AG20443 (cell line): ENCODE measurements at places on chromosomes 2 and 18.

GRCh38 chr2:217722883-217723472 lies 279.8 kb downstream of the TNS1 start:
- DNase-seq: peak; percentile 83

GRCh38 chr2:239827523-239827890 lies 197.6 kb downstream of the NDUFA10 start:
- DNase-seq: no peak

GRCh38 chr18:59707306-59707705 lies 10.1 kb upstream of the CCBE1 start:
- no peak for DNase-seq

- no peak for DNase-seq
These were observed 985.8 kb upstream of the NRXN1 start for GRCh38 chr2:52017646-52018235.

DNA sequence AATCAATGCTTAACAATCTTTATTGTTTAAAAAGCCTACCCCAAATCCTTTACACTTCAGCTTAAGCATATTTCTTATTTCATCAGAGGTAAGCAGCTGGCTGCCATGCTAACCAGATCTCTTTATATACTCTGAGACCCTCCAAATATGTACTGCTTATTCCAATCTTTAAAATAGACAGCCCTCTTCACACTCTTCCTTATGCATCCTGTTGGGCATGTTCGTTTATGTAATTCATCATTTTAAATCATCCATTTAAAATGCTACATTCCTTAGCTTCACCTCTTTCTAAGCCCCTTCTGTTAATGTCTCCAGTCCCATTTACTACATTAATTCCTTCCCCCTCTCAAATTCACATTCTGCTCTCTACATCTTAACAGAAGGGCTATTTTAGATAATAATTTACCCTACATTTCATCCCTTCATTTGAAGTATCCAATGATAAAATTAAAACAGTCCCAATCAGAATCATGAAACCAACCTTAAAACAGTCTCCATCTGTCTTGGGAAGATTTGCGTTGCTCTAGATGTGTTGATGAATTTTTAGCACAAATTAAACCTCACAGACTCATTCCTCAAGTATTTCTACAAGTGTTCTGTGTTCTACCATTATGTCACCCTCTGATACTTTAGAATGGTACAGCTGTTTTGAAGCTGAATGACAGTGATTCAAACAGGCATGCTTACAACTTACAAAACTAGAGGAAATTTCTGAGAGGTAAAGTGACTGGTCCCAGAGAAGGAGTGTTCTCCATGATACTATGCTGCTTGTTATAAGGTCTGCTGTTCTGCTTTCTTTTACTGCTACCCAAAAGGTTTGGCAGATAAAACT lies 59.1 kb downstream of the ZNF385B start:
- no peak for DNase-seq

- no peak for DNase-seq
These were observed 20.5 kb downstream of the SLC39A6 start for GRCh38 chr18:36108601-36109000.

DNA sequence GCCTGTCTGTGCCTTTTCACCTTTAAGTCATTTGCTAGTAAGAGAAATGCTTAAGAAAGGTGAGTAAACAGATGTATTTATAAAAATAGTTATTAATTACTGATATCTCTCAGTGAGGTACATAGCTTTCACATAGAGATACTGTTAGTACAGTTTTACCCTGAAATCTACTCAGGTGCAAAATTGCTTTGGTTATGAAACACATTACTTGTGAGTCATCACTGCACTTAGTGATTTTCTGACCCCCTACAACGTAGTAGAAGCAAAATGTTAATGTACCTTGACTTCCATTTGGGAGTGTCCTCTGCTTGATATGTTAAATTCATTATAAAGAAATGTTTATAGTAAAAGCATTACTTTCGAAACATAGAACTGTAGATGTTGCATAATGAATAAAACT lies 6.5 kb downstream of the GLS start:
- no peak for DNase-seq

- no peak for DNase-seq
These were observed 13.7 kb downstream of the DOCK10 start for GRCh38 chr2:225028572-225028971.

- DNase-seq: no peak
These were observed 12.6 kb downstream of the GPR35 start for GRCh38 chr2:240637901-240638345.

DNA sequence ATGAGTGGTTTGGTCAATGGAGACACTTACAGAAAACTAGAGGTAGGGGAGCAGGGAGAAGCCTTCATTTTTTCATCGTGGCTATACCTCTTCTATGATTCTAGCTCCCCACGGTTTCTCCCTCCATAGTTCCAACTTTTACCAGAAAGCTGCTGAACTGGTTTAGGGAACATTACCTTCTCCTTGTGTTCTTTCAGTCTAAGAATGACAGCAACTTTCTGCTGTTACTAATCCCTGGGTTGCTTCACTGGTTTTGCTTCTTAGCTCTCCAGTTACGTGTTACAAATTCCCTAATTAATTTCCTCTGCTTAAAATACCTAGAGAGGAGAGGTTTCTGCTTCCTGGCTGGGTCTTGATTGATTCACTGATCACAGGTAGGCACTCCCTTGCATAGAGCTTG lies 499.9 kb downstream of the SLC4A3 start:
- DNase-seq: no peak

- DNase-seq: peak; percentile 39
These were observed 28.8 kb upstream of the WDR75 start for GRCh38 chr2:189412330-189412953.

DNA sequence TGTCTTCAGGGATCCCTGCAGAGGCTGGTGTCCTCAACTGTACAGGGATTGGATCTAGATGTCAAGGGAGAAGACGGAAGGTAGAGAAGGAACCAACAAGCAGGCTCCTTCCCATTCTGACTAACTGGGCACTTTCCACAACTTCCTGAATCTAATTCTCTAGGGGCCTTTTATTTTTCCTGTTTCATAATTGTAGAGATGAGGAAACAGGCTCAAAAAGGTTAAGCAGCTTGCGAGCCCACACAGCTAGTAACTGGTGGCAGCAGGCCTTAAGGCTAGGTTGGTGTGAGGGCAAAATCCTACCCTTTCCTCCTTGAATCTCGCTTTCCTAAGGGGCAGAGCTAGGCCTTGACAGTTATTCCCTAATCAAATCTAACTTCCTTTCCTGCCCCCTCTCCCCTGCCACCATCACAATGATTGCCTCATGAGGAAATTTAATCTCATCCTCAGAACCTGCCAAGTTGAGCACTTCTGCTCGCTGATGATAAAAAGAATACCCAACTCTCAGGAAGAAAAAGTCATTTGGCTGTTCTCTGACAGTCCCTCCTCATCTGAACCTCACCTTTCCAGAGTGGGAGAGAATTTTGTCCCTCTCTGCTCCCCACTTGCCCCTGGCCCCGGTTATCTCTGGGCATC lies 35.7 kb upstream of the POLE4 start:
- DNase-seq: no peak

DNA sequence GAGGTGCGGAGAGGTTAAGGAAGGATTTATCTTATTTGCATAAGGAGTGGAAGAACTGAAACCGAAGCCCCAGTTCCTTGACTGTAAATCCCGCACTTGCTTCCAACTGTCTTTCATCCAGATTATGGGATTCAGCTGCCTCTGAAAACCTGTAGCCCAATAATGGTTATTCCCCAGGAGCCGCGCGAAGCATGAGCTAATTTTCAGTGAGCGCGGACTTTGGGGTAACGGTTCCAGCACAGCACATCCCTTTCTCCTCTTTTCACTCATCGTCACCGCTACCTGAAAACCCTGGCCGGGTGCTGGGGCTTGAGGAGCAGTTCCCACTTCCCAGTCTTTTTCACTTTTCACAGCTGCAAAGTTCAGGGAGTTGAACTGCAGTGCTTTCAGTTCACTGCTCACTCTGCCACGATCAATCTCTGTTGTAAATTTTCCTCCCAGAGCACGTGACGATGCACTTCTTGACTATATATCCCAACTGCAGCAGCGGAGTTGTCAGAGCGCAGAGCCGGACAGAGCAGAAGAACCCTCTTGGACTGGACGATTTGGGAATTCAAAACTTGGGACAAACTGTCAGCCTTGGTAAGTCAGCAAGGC lies at the start of gene KCNE4:
KCNE4 (plus strand) TSS at position 498 of the 597 bp plus-strand sequence. CDS start 641 bp downstream, outside the sequence.
- peak; percentile 54 for DNase-seq

DNA sequence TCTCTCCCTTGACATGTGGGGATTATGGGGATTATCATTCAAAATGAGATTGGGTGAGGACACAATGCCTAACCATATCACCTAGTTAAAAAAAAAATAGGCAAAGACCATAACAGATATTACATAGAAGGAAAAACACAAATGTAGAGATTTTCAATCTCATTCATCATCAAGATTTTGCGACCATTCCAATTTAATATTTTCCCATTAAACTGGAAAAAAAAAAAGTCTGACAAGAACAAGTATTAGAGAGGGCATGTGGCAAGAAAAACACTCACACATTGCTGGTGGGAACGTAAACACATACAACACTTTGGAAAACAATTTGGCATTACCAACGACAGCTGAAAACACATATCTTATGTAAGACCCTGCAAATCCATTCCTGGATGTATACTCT lies 71.0 kb upstream of the MYCN start:
- DNase-seq: no peak

- DNase-seq: no peak
These were observed 70.2 kb upstream of the EMILIN2 start for GRCh38 chr18:2776601-2777000.

- no peak for DNase-seq
These were observed 228.7 kb downstream of the PID1 start for GRCh38 chr2:229042349-229042748.

DNA sequence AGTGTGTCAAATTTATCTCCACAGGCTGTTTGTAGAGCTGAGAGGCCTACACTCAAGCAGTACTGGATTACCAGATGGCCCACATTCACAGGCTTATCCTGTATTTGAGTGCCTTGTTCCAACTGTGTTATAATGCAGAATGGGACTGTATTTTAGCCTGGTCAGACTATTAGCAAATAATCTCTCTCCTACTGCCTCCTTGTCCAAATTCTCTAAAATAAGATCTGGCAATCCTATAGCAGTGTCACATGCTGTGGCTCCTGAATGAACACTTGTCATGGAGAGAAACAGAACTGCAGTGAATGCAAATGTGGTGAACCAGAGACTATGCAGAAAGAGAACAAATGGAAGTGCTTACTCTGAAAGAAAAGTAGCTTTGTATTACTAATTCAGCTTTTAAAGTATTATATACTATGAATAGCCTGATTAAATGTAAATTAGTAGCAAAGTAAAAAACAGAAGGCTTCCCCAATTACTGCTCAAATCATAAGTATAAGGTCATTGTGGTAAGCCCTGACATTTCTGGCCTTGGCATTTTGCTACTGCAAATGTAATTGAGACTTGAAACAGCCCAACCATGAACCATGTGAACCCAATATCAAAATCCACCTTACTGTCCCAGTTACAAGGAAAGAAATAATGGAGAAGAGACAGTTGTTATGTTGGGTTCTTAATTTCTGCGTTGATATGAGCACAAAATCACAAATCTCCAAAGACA lies 80.0 kb downstream of the MAP4K3 start:
- DNase-seq: no peak

DNA sequence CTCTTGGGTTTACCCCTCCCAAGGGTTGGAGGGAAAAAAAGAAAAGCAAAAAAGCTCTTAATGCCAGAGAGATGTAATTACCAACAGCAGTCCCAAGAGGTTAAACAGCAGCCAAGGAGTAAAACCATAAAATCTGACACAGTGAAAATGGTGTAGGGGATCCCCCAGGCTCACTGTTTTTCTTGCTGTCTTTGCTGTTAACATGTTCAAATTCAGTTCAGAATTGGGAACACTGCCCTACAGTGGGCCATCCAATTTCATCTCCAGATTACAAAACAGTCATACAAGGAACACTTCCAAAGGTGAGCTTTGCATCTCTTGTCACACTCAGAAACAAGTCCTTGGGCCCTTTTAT lies 54.5 kb downstream of the PLEKHM3 start:
- DNase-seq: no peak

- no peak for DNase-seq
These were observed 446.2 kb downstream of the PIK3C3 start for GRCh38 chr18:42401131-42401673.

GRCh38 chr2:171889808-171890207 lies 4.2 kb downstream of the SLC25A12 start:
- no peak for DNase-seq

DNA sequence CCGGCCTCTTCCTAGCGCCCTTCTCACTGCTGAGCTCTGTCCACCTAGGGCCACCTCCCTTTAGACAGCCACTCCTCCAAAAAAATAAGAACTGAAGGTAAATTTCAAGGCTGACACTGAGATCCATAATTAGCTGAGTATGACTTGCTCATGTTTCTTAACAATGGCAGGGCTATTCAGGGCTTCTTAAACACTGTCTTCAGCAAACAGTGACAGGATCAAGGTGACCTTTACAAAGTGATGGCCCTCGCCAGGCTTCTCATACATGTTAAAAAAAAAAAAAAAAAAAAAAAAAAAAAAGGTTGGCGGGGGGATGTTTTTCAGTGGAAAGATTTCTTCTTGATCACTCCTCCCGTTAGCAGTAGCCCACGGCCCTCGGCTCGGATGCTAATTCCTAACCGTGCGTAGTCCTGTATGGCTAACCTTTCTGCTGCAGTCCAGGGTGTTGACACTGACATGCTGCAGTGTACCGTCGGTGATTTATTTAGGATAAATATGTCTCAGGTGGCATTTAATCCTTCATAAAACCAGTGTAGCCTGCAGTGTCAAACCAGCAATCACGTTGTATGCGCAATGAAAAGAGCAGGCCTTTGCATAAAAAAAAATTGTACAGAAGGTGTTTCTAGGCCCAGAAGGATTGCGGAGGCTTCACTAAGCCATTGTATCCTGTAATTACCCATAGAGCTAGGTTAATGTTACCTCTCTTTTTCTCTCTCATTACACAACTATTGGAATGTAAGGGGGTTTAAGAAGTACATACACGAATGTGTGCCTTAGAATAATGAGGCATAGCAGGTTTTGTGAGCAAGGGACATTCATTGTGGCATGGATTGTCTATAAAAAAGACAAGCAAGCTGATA lies 142.7 kb downstream of the PTGR3 start:
- no peak for DNase-seq

- DNase-seq: no peak
These were observed 135.7 kb upstream of the NDUFV2 start for GRCh38 chr18:8966821-8967220.

DNA sequence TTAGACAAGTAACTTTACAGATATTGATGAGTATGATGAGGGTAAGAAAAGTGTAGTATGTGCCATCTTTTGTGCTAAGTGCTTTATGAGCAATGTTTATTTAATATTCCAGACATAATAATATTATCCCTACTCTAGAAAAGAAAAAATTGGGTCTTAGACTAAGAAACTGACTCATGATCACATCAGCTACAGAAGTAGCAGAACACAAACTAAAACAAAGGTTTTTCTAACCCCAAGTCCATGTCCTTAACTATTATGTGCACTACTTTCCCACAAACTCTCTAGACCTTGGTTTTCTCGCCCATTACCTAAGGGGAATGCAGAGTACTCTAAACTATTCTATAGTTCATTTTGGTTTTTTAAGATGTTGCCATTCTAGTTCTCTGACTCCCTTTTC lies 64.5 kb downstream of the BAZ2B start:
- no peak for DNase-seq

- peak; percentile 37 for DNase-seq
These were observed 47.2 kb downstream of the VAPA start for GRCh38 chr18:9961041-9961440.

- DNase-seq: no peak
These were observed 12.4 kb upstream of the EPAS1 start for GRCh38 chr2:46284796-46285195.
